ENCODE measurements at places on chromosomes 3 and 15. TPM values are rescaled to one million over a fixed set of nuclear protein-coding genes. Genes with fewer than 3 reads are reported as not detected.

EFL1 gene
- total RNA-seq = 34.6 TPM

PLSCR2 gene
- not detected for total RNA-seq

ABCF3 gene
- total RNA-seq = 47.3 TPM

ZNF609 gene
- total RNA-seq = 26.9 TPM

DNA sequence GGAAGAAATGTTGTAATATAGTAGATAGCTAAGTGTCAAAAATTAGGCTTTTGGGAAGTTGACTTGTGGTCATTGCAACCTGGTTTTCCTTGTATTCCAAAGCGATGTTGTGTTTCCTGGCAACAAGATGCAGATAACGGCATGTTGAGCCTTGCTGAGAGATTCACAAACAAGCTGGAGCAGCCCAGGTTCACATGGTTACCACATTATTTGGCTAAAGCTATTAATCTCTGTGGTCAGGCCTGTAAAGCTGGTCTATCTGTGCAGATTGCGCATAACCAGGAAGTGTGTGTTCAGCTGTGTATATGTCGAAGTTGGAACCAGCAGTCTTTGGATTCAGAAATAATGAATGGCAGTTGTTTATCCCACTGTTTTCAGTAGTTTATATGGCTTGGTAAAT, 6.6 kb downstream of the TIPARP start:
- DNase-seq = no peak

GRCh38 chr15:28456476-28457395, 76.0 kb downstream of the GOLGA8G start:
- no peak for DNase-seq

GRCh38 chr3:36812240-36812639, 47.9 kb upstream of the DCLK3 start:
- DNase-seq = no peak

GRCh38 chr3:142574665-142575064, 3.9 kb downstream of the ATR start:
- no peak for DNase-seq

DNA sequence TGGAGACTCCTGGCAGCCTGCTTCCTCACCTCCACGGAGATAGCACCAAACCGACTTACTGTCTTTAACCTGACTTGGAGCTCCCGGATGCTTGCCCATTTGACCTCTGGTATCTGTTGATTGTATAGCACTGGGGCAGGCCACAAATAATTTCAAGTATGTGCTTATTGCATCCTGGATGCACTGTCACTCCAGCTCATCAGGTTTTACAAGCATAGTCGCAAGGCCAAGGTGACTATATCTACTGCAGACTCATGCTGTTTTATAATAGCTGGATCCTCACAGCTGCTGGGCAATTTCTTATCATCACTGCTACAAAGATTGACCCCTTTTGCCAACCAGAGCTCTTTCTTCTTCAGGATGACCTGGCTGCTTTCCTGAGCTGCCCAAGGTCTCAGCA, 45.6 kb downstream of the PEX5L start:
- no peak for DNase-seq

- DNase-seq = no peak
Measured at GRCh38 chr3:167054926-167055325, 325.2 kb downstream of the ZBBX start.

DNA sequence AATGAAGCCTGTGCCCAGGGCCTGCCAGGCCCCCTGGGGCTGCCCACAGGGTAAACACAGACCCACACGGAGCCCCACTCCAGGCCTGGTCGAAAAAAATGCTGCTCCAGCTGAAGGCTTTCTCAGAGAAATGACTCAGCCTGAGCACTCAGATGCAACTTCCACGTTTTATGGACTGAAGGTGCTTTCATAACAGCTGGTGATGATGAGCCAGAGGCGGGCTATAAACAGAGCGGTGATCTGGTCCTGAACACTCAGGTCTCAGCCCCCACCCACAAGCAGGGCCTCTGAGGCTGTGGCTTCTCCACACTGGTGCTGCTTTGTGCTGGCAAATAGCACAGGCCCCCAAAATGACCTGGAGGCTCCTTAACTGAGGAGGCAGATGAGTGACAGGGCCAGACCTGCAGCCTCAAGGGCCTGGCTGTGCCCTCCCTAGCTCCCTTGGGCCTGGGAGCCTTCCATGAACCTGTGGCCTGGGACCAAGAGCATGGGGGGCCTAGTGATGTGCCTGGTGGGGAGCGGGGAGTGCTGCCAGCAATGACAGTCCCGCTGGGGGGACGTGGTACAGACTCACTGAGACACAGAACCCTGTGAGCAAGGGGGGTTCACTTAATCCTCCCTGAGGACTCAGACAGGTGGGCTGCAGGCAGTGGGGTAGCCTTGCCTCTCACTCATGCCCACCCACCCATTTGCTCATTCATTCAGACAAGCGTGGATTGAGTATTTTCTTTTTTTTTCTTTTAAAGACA, 23.0 kb upstream of the FURIN start:
- no peak for DNase-seq

DNA sequence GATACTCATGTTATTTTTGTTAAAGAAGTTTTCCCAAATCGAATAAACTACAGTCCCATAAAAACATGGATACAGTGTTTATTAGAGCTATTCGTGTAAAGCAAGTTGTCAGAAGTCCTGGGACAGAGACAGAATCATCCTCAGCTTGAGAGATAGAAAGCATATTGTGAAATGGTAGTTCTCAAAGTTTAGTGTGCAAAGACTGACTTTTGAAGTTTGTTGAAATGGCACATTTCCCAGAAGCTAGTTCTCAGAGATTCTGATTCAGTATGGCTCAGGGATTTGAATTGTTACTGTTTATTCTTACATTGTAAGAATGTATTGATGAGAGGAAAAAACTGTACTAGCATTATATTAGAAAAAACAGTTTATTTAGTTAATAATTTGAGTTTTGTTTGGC, 22.1 kb downstream of the GABRR3 start:
- no peak for DNase-seq

GRCh38 chr3:158508481-158508880, 62.5 kb upstream of the MLF1 start:
- DNase-seq = no peak

Measured in frontal cortex (tissue), 4 donors.